ENCODE measurements at places on chromosomes 2 and 18.

DNA sequence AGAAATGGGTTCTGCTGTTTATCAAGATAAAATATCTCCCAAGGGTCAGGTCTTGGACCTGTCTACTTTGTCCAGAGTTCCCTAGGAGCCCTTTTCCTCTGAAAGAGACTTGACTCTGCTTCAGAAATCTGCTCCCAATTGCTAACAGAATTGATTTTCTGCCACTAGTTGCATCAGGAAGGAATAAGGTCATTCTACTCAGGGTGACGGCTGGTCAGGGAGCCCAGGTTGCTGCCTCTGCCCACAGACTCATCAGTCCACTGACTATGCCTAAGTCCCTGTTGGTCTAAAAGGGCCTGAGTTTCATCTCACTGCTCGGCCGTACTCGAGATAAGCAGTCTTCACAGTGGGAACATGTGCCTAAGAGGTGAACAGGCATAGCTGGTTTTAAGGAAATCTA is 61.2 kb downstream of the EVA1A start:
- DNase-seq = no peak

DNA sequence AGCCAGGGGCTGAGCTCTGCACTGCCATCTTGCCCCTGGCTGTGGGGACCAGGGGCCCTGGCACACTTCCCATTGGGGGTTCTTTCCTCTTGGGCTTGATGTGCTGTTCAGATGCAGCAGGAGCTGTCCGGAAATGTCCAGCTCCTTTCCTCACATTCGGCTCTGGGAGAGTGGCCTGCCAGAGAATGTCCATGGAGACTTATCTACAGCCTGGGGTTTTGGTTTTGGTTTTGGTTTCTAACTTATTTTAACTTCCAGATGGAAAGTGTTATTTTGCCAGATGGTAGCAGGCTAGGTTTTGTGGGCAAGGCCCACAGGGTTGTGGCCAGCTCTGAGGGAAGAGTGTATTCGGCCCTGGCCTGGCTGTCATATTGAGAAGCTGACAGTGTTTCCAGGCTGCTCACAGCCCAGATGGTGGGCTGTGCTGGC is 177.3 kb downstream of the ANKRD30B start:
- DNase-seq = no peak

DNA sequence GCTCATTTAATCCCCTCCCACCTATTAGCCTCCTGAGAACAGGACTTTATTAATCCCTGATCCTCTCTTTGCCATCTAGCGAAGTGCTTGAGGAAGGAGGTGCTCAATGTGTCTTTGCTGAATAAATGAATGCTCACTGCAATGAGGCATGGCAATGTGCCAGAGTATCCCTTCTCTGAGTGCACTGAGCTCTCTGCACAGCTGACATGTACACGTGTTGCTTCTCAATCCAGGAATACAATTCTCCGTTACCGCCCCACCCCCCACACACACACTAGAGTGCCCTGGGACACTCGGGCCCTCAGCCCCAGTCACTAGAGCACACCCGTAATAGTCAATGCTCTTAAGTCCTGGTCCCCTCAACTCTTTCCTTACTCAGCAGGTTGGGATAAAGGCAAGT is 41.4 kb downstream of the FAM178B start:
- DNase-seq = no peak

DNA sequence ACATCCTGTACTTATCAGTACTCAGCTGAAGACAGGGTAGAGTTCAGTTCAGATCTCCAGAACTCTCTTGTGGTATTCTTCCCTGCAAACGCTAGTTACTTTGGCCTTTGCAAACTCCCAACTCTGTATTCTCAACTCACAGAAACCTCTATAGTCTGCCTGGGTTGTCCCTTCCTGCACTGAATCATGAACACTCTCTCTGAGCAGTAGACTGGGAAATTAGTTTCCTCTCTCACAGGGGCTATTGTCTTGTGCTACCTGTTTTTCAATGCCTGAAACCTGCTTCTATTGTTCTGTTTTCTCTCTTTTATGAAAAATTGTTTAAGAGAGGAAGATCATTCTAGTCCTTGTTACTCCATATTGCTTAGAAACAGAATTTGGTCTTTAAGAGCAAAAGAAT is 134.7 kb downstream of the VIT start:
- DNase-seq = no peak

DNA sequence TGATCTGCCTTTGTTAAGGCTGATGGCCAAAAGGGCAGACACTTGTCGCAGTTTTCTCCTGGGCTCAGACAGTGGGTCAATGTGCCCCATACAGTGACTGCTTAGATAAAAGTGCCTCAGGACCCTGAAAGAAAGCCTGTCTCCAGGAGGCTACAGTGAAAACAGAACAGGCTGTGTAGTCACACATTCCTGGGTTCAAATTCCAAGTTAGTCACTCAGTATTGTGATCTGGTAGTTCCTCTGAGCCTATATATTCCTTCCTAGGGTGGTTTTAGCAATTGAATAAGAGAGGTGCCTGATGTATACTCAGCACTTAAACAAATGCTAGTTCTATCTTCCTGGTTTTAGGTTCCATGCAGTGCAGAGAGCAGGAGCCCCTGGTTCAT is 54.4 kb downstream of the RPL37A start:
- DNase-seq = no peak

DNA sequence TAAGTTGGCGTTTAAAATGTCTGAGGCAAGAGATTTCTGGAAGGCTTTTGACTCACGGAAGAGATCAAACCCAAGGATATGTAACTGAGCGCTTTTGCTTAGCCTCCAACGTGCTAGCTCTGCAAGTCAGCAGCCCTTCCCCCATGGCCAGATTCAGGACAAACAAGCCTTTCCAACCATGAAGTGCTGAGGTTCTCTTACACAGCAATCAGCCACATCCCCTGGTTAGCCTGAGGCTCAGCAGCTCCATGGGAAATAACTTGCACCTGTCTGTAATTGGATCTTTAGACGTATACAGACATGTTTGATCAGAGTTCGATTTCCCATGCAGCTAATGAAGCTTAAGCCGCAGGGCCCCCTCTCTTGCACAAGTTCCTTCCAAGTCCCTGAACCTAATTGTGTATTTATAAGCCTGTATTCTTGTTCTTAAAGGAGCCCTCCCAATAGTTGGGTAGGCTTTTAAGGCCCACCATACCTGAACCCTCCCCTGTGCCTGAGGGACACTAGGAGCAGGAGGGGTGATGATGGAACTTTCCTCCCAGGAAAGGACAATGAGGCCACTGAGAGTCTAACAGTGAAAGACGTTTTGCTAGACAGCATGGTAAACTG is 2.1 kb upstream of the TMEM131 start:
- DNase-seq = no peak

DNA sequence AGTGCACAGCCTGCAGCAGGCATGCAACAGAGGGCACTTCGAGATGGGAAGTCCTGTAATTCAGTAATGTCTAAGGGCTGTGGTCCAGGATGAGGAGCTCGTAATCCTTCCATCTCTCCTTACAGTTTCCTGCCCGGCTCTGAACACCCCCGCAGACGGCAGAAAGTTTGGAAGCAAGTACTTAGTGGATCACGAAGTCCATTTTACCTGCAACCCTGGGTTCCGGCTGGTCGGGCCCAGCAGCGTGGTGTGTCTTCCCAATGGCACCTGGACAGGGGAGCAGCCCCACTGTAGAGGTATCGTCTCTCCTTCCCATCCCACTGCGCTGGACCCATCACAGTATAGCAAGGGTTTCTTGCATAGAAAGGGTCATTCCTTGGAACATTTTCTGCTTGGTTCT is 26.7 kb downstream of the FBLN7 start:
- DNase-seq = no peak

DNA sequence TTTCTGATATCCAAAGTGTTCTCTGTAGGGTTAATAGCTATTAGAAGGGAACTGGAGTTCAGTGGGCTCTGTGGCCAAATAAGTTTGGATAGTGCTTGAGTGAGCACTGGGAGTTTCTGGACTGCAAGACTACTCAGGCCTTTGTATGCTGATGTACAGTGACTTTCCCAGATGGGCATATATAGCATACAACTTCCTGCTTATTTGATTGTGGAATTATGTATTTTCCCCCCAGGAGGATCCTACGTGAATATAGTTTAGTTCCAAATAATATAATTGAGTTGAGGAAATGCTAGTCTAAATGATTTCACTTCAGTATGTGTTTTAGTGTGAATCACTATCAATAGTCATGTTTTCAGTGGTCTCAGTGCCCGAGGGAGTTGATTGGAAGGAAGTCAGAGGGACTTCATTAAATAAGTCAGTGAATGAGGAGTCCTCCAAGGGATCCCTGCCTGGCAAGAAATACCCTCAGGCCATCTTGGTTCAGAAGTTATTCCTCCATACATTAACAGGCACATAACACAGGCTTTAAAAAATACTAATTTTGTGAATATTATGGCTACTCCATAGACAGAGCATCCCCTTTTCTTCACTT is 251.4 kb downstream of the PRKCE start:
- DNase-seq = no peak

DNA sequence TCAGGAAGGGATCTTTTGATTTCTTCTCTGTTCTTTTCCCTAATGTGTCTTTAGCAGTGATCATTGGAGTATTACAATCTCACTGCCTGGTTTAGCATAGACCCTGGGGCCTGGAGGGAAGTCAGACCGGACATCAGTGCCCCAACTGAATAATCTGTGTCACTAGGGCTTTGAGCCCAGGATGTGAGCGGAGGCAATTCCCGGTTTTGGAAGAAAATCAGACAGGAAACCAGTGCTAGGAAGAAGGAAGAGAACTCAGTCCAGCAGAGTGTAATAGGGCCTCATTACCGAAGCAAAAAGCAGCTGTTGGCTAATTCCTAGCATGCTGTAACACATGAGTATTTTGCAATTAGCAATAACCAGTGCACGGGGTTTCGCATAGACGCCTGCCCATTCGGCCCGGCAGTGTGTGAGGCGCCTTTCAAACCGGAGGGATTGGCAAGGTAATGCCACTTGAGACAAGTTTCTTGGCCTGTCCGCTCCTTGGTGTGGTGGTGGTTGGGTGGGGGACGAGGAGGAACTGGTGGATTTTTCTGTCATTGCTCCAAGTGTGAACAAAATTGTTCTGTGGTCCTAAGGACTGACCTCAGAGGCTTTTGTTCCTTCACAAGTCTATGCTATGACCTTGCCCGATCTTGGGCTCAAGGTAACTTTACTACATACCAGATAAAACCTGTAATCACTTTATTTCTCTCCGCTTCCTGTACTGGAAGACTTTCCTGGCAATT is 2.8 kb downstream of the FOSL2 start:
- DNase-seq = no peak

GRCh38 chr2:72204786-72205503 is 57.3 kb upstream of the CYP26B1 start:
- no peak for DNase-seq

DNA sequence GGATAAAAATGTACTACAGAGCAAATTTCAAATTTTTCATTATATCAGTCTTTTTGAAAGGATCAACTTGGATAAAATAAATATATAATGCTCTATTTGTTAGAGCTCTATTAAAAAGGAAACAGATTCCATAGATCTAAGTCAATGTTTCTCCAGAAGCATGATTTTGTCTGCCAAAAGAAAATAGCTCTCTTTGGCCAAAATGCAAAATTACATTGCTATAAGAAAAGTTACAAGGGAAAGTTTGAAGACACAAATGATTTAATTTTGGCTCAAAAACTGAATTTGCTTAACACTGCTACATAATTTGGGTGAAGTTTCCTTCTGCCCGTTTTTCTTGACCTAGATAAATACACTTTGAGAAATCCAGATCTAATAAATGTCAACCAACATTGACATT is 15.7 kb downstream of the C2orf69 start:
- no peak for DNase-seq

DNA sequence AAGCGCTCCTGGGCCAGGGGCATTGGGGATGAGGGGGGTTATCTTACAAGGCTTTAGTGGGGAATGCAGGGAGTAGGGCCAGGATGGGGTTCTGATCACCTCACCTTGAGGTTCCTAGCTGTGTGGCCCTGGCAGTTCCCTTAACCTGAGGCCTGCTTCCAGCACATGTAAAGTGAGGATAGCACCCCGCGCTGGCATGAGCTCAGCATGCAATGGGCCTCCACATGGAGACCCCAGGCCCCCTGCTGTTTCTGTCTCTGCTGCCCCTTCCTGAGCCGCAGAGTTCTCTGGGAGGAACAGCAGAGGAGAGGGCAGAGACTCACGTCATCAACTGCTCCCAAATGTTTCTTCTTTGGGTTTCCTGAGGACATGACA is 8.6 kb upstream of the TEX51 start:
- no peak for DNase-seq

DNA sequence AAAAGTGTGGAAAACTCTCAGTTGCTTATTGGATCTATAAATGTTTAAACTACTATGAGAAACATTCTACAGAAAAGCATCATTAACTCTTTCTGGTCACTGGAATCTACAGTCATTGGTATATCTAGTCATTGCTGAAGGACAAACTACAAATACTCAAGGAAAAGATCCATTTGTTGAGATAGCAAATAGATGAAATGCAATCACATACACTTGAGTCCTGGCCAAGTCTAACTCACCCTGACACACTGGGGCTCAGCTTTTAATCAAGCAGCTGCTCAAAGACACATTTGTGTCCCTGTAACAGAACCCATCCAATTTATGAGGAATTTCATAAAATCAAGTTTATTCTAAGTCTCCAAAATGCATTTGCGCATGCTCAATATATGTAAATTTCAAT is 68.7 kb downstream of the CDH2 start:
- no peak for DNase-seq

GRCh38 chr2:101463911-101464641 is 10.8 kb downstream of the RFX8 start:
- DNase-seq = no peak

DNA sequence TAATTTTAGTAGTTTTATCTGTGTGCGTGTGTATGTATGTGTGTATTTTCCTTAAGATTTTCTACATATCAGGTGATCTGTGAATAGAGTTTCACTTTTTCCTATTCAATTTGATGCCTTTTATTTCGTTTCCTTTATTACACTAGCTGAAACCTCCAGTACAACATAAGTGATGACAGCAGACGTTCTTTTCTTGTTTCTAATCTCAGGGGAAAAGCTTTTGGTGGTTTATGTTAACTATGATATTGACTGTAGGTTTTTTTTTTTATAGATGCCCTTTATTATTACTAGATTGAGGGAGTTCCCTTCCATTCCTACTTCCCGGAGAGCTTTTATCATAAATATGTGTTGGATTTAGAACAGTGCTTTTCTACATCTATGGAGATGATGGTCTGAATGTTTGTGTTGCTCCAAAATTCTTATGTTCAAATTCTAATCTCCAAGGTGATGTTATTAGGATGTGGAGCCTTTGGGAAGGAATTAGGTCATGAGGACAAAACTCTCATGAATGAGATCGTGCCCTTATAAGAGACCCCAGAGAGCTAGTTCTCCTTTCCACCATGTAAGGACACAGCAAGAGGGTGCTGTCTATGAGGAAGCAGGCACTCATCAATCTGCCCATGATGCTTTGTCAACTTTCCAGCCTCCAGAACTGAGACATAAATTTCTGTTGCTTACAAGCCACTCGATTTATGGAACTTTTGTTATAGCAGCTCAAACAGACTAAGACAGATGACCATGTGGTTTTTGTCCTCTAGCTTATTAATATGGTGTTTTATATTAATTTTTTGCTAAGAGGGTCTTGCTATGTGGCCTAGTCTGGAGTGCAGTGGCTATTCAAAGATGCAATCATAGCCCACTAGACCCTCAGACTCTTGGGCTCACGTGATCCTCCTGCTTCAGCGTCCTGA is 5.9 kb upstream of the RHBDD1 start:
- no peak for DNase-seq

Measured in activated CD4-positive, alpha-beta T cell treated with anti-CD3 and anti-CD28 coated beads, Interleukin-2, amount 50 U/mL, for 1 hour (primary cell).